Gastrocnemius medialis (tissue), 4 donors: ENCODE measurements at places on chromosomes 11 and 22. TPM values are rescaled to one million over a fixed set of nuclear protein-coding genes. Genes with fewer than 3 reads are reported as not detected.

The PDE2A gene
- 17.7 TPM for total RNA-seq

The HORMAD2 gene
- not detected for total RNA-seq

The SERHL2 gene
- 13.4 TPM for total RNA-seq

The ARFIP2 gene
- 25.6 TPM for total RNA-seq

GRCh38 chr11:113152500-113152899 is 161.9 kb upstream of the TTC12 start:
- no peak for DNase-seq
- H3K4me3 ChIP-seq: no peak overlapping the region
- H3K4me1 ChIP-seq: peaks cover 11% of the 10 kb centered on the region
- H3K27ac ChIP-seq: no peak overlapping the region

DNA sequence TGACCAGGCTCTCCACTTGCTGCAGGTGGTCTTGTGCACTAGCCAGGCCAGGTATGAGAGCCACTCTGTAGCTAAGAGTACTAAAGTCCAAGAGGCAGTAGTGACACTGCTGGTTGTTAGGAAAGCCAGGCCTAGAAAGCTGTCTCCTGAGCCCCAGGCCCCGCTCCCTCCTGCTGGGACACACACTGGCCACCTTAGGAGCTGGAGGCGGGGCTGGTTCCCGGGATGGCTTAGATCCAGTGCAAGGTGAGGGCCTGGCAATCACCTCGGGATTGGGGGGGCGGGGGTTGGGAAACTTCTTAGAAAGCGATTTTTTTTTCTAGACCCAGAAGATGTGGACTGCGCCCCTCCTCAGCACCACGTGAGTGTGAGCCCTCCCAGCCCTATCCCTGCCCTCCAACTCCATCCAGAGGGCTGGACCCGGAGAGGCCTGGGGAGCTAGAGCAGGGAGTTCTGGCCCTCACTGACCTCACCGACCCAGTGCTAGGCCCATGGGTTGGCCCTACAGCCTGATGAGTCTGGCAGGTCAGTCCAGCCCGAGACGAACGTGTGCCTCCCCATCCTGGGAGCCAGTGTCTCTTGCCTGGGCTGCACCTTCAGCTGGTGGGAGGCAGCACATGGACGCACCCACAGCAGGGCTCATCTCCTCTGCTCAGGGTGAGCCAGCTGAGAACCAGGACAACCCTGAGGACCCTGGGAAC is 18.1 kb downstream of the SLC37A2 start:
- no peak overlapping the region for H3K4me3 ChIP-seq
- no peaks in the 10 kb centered on the region for H3K4me1 ChIP-seq
- DNase-seq: no peak
- H3K27me3 ChIP-seq: peaks cover 6% of the 10 kb centered on the region
- H3K36me3 ChIP-seq: no peaks in the 10 kb centered on the region
- no peak overlapping the region for H3K27ac ChIP-seq

The LMNTD2 gene
- not detected for total RNA-seq

DNA sequence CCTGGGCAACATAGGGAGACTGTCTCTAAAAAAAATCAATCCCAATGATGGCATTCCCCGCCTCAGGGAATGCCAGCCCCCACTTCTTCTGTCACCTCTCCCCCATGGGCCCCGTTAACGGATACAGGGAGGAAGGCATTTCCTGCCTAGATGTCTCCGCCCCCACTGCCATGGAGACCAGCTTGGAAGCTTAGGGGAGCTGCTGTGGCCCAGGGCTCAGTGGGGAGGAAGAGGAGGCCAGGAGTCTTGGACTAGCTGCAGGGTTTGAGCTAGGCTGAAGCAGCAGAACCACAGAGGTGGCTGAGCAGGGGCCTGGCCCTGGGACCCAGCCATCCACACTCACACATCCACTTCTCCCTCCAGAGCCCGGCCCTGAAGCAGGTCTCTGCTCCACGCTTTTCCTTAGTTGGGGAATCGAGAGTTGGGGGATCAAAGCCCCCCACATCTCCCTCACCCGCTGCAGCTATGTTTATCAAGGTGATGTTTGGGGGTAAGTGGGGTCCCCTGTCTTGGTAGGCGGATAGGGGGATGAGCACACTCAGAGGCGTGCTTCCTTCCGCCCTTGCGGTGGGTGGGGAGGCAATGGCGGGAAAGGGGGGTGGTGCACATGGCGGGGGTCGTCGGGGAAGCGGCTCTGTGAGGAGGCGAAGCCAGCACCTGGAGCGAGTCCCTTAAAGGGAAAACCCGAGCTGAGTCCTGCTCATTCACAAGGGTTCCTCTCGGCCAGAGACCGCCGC is at the start of gene C22orf15:
Gene C22orf15, plus strand, starts transcription at position 149 of the 737 bp plus-strand sequence. Its CDS starts 317 bp downstream, at position 466.
- H3K27ac ChIP-seq: peak within 1 kb of the TSS; percentile 5
- no peak within 1 kb of the TSS for H3K4me3 ChIP-seq
- H3K4me1 ChIP-seq: peaks cover 28% of the 10 kb centered on the region

DNA sequence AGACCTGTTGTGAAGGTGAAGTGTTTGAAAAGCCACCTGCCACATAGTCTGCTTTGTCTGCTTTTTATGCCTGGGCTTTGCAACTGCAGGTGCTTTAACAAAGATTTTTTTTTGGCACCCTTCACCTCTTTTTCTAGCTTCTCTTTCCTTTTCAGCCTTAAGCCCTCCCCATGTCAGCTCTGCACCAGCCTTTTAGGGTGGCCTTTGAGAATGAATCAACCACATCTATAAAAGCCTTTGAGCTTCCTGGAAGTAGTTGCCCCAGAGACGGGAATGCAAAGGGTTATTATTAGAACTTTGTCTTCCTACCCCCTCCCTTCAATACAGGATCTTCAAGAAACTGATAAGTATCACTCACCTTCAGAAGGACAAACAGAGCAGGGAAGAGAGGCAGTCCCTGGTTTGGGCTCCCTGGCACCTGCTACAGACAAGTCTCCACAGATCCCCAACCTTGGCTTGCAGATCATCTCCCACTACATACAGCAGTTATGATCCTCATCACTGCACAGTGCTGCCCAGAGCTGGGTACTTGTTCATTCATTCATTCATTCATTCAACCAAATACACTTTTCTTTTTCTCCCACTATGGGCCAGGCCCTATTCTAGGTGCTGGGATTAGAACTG is 8.0 kb downstream of the PVALB start:
- peaks cover 13% of the 10 kb centered on the region for H3K27me3 ChIP-seq
- no peak for DNase-seq
- no peak overlapping the region for H3K27ac ChIP-seq
- H3K4me3 ChIP-seq: no peak overlapping the region
- no peaks in the 10 kb centered on the region for H3K36me3 ChIP-seq
- H3K4me1 ChIP-seq: no peaks in the 10 kb centered on the region

GRCh38 chr22:30877662-30878515 is 90.7 kb downstream of the MORC2 start:
- no peak overlapping the region for H3K4me3 ChIP-seq
- no peaks in the 10 kb centered on the region for H3K36me3 ChIP-seq
- H3K27ac ChIP-seq: no peak overlapping the region
- H3K27me3 ChIP-seq: no peaks in the 10 kb centered on the region
- peaks cover 17% of the 10 kb centered on the region for H3K4me1 ChIP-seq
- DNase-seq: no peak

GRCh38 chr22:39746600-39747262 is 146.8 kb downstream of the ENTHD1 start:
- no peaks in the 10 kb centered on the region for H3K4me1 ChIP-seq
- peaks cover 2% of the 10 kb centered on the region for H3K27me3 ChIP-seq
- no peak for DNase-seq
- H3K27ac ChIP-seq: no peak overlapping the region

- no peaks in the 10 kb centered on the region for H3K4me1 ChIP-seq
- peaks cover under 1% of the 10 kb centered on the region for H3K27me3 ChIP-seq
- H3K4me3 ChIP-seq: no peak overlapping the region
- H3K27ac ChIP-seq: no peak overlapping the region
- no peak for DNase-seq
- H3K36me3 ChIP-seq: no peaks in the 10 kb centered on the region
These were observed 26.9 kb downstream of the APOBEC3H start for GRCh38 chr22:39123751-39124581.

DNA sequence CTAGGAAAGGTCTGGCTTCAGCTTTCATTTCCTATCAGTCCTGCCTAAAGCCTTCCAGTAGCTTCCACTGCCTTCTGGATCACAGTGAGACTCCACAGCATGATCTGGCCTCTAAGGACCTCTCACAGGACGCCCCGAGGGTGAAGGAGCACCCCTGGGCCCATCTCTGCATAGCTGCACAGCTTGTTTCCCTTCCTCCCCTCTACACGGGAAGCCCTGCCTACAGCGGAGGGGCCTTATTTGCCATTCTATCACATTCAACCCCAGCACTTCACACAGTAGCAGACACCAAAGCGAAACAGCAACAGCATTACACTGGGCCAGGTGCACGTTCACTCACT is 162.3 kb upstream of the GRK3 start:
- peaks cover 33% of the 10 kb centered on the region for H3K4me1 ChIP-seq
- H3K36me3 ChIP-seq: no peaks in the 10 kb centered on the region
- no peak for DNase-seq
- no peaks in the 10 kb centered on the region for H3K27me3 ChIP-seq

DNA sequence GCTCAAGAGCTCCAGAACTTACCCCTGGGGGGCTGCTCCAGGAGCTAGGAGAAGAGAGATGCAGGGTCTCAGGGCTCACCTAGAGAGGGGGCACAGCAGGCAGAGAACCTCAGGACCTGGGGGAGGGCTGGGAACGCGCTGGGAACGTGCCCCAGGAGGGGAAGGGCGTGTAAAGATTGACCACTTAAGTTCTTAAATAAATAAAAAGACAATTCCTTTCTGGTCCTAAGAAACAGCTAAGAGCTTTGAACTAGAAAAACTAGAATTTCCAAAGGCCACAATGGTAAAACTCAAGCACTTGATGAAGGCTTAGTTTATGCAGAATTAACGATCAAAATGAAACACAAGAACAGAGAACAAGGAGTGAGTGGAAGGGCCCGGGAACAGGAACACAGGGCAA is 89.1 kb downstream of the CELSR1 start:
- no peak overlapping the region for H3K4me3 ChIP-seq
- peaks cover 26% of the 10 kb centered on the region for H3K27me3 ChIP-seq
- H3K4me1 ChIP-seq: no peaks in the 10 kb centered on the region
- no peak for DNase-seq

DNA sequence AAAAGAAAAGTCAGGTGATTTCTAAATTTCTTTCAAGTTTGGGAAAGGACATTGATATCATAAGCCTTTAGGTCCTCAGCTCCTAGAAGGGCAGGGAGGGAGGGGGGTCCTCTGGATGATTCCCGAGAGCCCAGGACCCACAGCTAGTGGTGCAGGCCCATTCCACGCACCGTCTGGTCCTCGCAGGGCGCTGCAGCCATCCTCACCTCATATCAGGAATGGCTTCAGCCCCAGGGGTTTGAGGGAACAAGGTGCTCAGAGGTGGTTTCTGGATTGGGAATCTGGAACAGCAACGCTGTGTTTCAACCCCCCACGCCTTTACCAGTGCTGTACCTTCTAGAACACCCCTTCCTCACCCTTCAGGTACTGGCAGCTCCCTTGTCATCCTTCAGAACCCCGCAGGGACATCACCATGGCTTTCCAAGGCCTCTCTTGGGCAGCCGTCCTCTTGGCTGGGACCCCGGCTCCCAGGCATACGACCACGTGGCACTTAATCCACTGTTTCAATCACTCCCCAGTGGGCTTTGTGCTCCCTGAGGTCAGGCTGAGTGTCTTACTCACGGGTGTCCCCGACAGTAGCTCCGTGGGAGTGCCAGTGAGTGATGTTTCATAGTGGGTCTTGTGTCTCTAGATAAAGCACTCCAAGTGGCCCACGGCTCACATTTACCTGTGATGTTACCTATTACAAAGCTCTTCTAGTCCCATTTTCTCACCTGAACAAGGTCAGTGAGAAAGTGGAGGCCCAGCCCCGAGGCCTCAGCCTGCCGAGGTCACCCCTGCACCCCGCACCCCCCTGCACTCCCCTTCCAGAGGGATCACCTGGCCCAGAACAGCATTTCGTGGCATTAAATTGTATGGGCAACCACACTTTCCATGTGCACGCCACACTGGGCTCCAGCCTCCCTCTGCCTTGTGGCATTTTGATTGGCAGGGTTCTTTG is 93.9 kb downstream of the MORC2 start:
- DNase-seq: no peak
- H3K4me3 ChIP-seq: no peak overlapping the region
- H3K27ac ChIP-seq: peak overlapping the region; percentile 70
- H3K4me1 ChIP-seq: peaks cover 17% of the 10 kb centered on the region
- no peaks in the 10 kb centered on the region for H3K36me3 ChIP-seq

The CSNK1E gene
- 66.3 TPM for total RNA-seq

- H3K36me3 ChIP-seq: no peaks in the 10 kb centered on the region
- H3K27me3 ChIP-seq: no peaks in the 10 kb centered on the region
- H3K4me1 ChIP-seq: no peaks in the 10 kb centered on the region
These were observed 6.4 kb upstream of the SLC17A6 start for GRCh38 chr11:22331771-22332170.

The MCAT gene
- total RNA-seq: 18.2 TPM

GRCh38 chr11:125345421-125346178 is 150.5 kb downstream of the FEZ1 start:
- no peak overlapping the region for H3K4me3 ChIP-seq
- peaks cover 29% of the 10 kb centered on the region for H3K4me1 ChIP-seq
- no peaks in the 10 kb centered on the region for H3K27me3 ChIP-seq
- H3K36me3 ChIP-seq: no peaks in the 10 kb centered on the region

The OR9G4 gene
- not detected for total RNA-seq

GRCh38 chr11:117914398-117914761 is 14.8 kb downstream of the TMPRSS13 start:
- peaks cover 3% of the 10 kb centered on the region for H3K27me3 ChIP-seq
- H3K4me3 ChIP-seq: no peak overlapping the region
- DNase-seq: no peak
- no peak overlapping the region for H3K27ac ChIP-seq
- no peaks in the 10 kb centered on the region for H3K36me3 ChIP-seq

GRCh38 chr11:119566319-119566718 is 143.3 kb upstream of the THY1 start:
- H3K4me3 ChIP-seq: no peak overlapping the region
- H3K27ac ChIP-seq: no peak overlapping the region
- H3K27me3 ChIP-seq: no peaks in the 10 kb centered on the region

The CHRM1 gene
- not detected for total RNA-seq

DNA sequence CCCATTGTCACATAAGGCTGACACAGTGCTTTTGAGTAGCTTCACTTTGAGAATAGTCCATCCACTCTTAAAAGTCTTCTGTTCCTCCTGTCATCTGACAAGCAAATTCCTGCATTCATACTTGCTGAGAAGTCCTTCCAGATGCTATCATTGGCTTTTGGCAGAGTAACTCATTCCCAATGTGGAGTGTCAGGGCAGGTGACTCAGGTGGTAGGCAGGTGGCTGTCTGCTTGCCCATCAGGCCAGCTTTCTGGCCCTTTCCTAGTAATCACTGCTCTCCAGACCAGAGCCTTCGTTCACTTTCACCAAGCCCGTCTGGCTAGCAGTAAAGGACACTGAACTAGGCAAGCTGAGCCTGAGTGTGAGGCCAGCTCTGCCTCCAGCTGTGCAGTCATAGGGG is 162.5 kb upstream of the CCDC90B start:
- no peak for DNase-seq
- H3K4me1 ChIP-seq: no peaks in the 10 kb centered on the region
- H3K4me3 ChIP-seq: no peak overlapping the region
- H3K36me3 ChIP-seq: no peaks in the 10 kb centered on the region
- no peak overlapping the region for H3K27ac ChIP-seq

The SMPD1 gene
- total RNA-seq: 40.0 TPM
